ENCODE measurements at places on chromosomes 7 and 10. TPM values are rescaled to one million over a fixed set of nuclear protein-coding genes. Genes with fewer than 3 reads are reported as not detected.

- H3K4me3 ChIP-seq: no peak overlapping the region
- no peaks in the 10 kb centered on the region for H3K27me3 ChIP-seq
- peaks cover 19% of the 10 kb centered on the region for H3K36me3 ChIP-seq
- peak; percentile 53 for DNase-seq
- H3K4me1 ChIP-seq: no peaks in the 10 kb centered on the region
- no peak overlapping the region for H3K27ac ChIP-seq
Measured at GRCh38 chr7:73701357-73701995, 18.0 kb downstream of the STX1A start.

DNA sequence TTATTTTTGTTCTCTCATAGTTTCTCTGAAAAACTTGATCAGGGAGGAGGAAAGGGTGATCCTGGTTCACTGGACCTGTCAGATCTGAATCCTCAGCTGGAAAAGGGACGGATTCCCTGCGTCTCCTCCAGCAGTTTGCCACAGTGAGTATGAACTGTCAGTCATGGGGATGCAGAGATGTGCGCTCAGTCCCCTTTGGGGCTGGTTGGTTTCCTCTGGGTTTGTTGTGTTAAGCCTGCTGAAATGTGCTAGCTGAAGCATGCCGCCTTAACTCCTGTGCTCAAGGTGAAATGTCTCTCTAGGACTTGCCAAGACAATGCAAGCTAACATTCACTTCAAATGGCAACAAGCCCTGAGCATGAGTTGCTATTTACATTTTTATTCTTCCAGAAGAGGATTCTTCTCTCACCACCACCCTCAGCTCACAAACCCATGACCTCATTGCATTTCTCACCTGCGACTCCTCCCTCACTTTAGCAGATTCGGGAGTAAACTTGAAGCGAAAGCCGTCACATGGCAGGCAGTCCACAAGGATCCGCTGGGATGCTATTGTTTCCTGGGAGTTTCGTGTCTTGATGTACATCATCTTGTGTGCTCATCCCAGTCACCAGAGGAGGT, 192.9 kb upstream of the FZD8 start:
- H3K27ac ChIP-seq: no peak overlapping the region
- DNase-seq: no peak
- no peaks in the 10 kb centered on the region for H3K4me1 ChIP-seq
- H3K27me3 ChIP-seq: no peaks in the 10 kb centered on the region
- H3K4me3 ChIP-seq: no peak overlapping the region

DNA sequence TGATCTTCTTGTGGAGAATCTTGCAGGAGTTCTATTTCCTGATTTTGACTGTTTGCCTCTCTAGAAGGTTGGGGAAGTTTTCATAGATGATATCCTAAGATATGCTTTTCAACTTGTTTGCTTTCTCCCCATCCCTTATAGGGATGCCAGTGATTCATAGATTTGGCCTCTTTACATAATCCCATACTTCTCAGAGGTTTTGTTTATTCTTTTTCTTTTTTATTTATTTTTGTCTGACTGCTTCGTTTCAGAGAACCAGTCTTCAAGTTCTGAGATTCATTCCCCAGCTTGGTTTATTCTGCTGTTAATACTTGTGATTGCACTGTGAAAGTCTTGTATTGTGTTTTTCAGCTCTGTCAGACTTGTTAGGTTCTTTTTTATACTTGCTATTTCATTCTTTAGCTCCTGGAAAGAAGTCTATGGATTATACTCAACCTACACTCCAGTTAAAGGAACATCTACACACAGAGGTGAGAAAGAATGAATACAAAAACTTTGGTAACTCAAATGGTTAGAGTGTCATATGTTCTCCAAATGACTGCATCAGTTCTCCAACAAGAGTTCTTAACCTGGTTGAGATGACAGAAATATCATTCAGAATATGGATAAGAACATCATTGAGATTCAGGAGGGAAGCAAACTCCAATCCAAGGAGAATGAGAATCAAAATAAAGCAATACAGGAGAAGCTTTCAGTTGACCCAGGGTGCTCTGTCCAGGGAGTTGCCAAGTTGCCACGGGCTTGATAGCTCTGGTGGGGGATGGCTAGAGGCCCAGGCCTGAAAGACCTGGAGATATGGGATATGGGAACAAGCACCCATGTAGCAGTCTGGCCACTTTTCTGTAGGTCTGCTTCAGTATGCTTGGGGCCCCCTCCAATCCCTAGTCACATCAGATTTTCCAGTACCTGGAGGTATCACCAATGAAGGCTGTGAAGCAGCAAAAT, 150.3 kb downstream of the AHR start:
- no peak overlapping the region for H3K4me3 ChIP-seq
- no peak overlapping the region for H3K27ac ChIP-seq
- H3K4me1 ChIP-seq: no peaks in the 10 kb centered on the region
- no peaks in the 10 kb centered on the region for H3K27me3 ChIP-seq

The HKDC1 gene
- total RNA-seq: 0.78 TPM

- peaks cover 5% of the 10 kb centered on the region for H3K36me3 ChIP-seq
- no peak overlapping the region for H3K27ac ChIP-seq
- peak overlapping the region; percentile 60 for H3K4me3 ChIP-seq
- H3K4me1 ChIP-seq: peaks cover 9% of the 10 kb centered on the region
Measured at GRCh38 chr10:116743266-116744064, 1.1 kb upstream of the HSPA12A start.

The OR2A5 gene
- total RNA-seq: not detected

DNA sequence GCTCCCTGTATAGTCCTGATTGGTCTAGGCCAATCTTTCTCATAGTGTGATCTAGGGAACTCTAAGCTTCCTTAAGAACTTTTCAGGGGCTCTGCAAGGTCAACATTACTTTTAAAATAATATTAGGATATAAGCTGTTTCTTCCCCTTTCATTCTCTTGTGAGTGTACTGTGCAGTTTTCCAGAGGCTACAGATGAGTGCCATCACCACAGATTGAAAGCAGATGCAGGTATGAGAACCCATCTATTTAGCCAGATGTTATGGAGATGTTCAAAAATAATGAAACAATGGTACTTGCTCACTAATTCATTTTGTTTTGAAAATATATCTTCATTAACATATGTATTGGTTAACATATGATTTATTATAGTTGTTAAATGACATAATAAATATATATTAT, 169.2 kb upstream of the SEMA3A start:
- H3K27ac ChIP-seq: no peak overlapping the region
- H3K27me3 ChIP-seq: no peaks in the 10 kb centered on the region
- H3K4me3 ChIP-seq: no peak overlapping the region
- H3K4me1 ChIP-seq: no peaks in the 10 kb centered on the region
- H3K36me3 ChIP-seq: no peaks in the 10 kb centered on the region

DNA sequence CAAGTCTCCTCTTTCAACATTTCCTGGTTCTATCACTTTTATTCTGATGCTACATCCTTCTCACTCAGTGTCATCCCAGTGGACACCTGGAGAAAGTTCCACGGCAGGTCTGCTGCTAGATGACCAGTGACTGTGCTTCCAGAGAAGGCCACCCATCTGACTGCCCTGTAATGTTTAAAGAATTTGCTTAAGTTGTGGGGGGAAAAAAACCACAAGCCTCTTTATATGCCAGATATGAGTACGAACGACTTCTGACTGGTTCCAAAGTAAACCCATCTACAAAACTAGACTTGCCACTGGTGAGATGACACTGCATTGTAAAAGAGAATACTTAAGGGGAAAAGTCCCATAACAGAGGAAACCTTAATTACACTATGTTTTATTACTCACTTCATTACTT, 69.6 kb upstream of the VWC2 start:
- no peak overlapping the region for H3K4me3 ChIP-seq
- no peaks in the 10 kb centered on the region for H3K36me3 ChIP-seq
- H3K4me1 ChIP-seq: no peaks in the 10 kb centered on the region
- DNase-seq: no peak

GRCh38 chr7:25093268-25093826, 31.7 kb downstream of the CYCS start:
- no peaks in the 10 kb centered on the region for H3K27me3 ChIP-seq
- no peak for DNase-seq
- H3K27ac ChIP-seq: no peak overlapping the region
- H3K4me1 ChIP-seq: no peaks in the 10 kb centered on the region
- no peak overlapping the region for H3K4me3 ChIP-seq

DNA sequence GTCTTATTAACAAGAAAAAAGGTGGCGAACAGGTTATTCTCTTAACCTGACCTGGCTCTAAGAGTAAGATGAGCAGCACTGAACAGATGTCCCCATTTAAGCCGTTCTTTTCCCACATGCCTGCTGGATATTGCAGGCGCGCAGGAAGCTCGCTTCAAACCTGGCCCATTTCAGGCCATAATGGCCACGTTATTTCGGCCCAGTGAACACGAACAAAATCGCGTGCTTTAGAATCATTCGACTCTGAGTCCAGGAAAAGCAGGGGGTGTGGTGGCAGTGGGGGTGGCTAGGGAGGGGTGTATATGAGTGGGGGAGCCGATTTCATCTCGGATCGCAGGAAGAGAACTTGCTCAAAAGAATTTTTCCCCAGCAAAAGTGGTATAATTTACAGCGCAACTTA, 6.6 kb upstream of the SP8 start:
- H3K36me3 ChIP-seq: no peaks in the 10 kb centered on the region
- no peak for DNase-seq
- no peak overlapping the region for H3K27ac ChIP-seq
- peaks cover 63% of the 10 kb centered on the region for H3K27me3 ChIP-seq

DNA sequence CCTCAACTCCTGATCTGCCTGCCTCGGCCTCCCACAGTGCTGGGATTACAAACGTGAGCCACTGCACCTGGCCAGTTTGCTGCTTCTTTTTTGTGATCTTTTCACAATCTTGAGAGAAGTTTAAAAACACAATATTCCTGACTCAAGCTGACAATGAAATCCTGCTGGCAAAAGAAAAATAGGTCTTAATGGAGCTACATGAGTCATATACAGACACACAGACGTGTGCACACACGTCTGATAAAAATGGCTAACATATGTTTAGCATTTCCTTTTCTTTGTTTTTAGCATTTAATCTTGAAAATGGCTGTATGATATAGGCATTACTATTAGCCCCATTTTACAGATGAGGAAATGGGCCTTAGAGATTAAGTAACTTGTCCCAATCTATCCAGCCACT, 29.4 kb upstream of the RAB18 start:
- H3K4me3 ChIP-seq: no peak overlapping the region
- no peaks in the 10 kb centered on the region for H3K27me3 ChIP-seq
- no peak for DNase-seq
- peaks cover 5% of the 10 kb centered on the region for H3K4me1 ChIP-seq

GRCh38 chr7:2640482-2640830, 8.7 kb downstream of the TTYH3 start:
- H3K4me3 ChIP-seq: no peak overlapping the region
- DNase-seq: no peak
- peaks cover 38% of the 10 kb centered on the region for H3K4me1 ChIP-seq

- H3K27me3 ChIP-seq: no peaks in the 10 kb centered on the region
- no peak overlapping the region for H3K4me3 ChIP-seq
- H3K4me1 ChIP-seq: no peaks in the 10 kb centered on the region
Measured at GRCh38 chr7:134375206-134375605, 58.5 kb upstream of the SLC35B4 start.

The PDE6C gene
- total RNA-seq: not detected

The CXCL12 gene
- total RNA-seq: 51.4 TPM

- H3K4me3 ChIP-seq: no peak overlapping the region
- H3K27me3 ChIP-seq: no peaks in the 10 kb centered on the region
- no peak overlapping the region for H3K27ac ChIP-seq
- no peak for DNase-seq
- no peaks in the 10 kb centered on the region for H3K36me3 ChIP-seq
Measured at GRCh38 chr7:31267486-31267885, 73.0 kb downstream of the NEUROD6 start.

- H3K4me1 ChIP-seq: no peaks in the 10 kb centered on the region
- no peaks in the 10 kb centered on the region for H3K27me3 ChIP-seq
- H3K36me3 ChIP-seq: no peaks in the 10 kb centered on the region
- no peak overlapping the region for H3K27ac ChIP-seq
- DNase-seq: no peak
- no peak overlapping the region for H3K4me3 ChIP-seq
Measured at GRCh38 chr7:81934596-81935301, 164.9 kb upstream of the HGF start.

The IL6 gene
- 0.41 TPM for total RNA-seq

- peaks cover 5% of the 10 kb centered on the region for H3K4me1 ChIP-seq
- H3K4me3 ChIP-seq: no peak overlapping the region
- no peaks in the 10 kb centered on the region for H3K27me3 ChIP-seq
- no peak overlapping the region for H3K27ac ChIP-seq
- DNase-seq: peak; percentile 58
Measured at GRCh38 chr10:131090761-131091661, 220.5 kb downstream of the TCERG1L start.

The GBX1 gene
- not detected for total RNA-seq
